Stimulated activated CD8-positive, alpha-beta memory T cell treated with anti-CD3 and anti-CD28 coated beads, Interleukin-2, amount 100 ng/mL, for 1 hour (primary cell): ENCODE measurements at places on chromosomes 1 and 21.

- no peak for DNase-seq
Observed at GRCh38 chr1:66300280-66300971, 233.5 kb upstream of the SGIP1 start.

DNA sequence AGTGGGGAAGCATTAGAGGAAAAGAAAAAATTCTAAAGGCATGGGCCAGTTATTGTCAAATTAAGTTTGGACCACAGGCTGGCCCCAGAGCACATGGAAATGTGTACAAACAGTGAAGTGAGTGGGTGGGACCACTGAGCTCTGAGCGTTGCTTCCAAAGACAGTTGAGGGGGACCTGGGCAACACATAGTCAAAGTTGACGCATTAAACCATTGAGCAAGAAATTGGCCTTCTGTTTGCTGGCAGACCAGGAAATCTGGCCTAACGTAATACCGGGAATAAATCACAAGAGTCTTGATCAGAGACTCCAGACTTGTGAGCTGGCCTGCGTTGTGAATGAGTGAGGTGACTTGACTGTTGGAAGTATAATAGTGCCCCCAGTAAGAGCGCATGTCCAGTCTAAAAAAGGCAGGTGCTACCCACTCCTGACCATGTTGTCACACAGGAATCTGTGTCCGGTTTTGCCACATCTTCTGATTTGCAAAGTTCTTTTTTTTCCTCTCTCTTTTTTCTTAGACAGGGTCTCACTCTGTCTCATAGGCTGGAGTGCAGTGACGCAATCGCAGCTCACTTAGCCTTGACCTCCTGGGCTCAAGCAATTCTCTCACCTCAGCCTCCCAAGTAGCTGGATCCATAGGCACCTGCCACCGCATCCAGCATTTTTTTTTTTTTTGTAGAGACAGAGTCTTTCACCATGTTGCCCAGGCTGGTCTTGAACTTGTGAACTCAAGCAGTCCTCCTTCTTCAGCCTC, 10.7 kb downstream of the EPHB2 start:
- DNase-seq: no peak

GRCh38 chr1:214316593-214316992, 35.6 kb downstream of the SMYD2 start:
- no peak for DNase-seq

- no peak for DNase-seq
Observed at GRCh38 chr21:37026499-37026898, 20.0 kb downstream of the RIPPLY3 start.

DNA sequence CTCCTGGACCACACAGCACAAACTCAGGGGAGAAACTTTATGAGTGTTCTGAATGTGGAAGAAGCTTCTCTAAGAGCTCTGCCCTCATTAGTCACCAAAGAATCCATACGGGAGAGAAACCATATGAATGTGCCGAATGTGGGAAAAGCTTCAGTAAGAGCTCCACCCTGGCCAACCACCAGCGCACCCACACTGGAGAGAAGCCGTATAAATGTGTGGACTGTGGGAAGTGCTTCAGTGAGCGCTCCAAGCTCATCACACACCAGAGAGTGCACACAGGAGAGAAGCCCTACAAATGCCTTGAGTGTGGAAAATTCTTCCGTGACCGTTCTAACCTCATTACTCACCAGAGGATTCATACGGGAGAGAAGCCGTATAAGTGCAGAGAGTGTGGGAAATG, 22.5 kb downstream of the ZSCAN20 start:
- DNase-seq: no peak

GRCh38 chr1:2983706-2984398, 37.4 kb upstream of the ACTRT2 start:
- DNase-seq: no peak

- DNase-seq: no peak
Observed at GRCh38 chr1:229203030-229203751, 67.7 kb upstream of the RAB4A start.

GRCh38 chr1:4916610-4917009, 262.2 kb downstream of the AJAP1 start:
- DNase-seq: no peak

DNA sequence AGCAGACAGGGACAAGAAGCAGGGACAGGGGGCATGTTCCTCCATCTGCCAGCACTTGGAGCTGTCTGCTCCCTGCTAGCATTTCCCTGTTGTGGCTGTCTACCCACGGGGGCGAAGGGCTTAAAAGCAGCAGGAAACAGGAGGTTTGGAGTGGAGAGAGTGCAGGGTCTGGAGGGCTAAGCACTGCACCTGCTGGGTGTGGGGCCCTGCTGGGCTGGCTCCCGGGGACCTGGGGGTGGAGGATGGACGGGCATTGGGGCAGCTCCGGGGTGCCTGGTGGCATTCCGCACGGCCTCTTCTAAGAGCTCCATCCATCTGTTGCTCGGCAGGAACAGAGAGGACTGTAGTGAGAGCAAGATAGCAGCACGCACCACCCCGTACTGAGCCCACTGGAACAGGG, 21.2 kb downstream of the LRRC71 start:
- no peak for DNase-seq

GRCh38 chr1:223403184-223403815, 10.1 kb downstream of the CCDC185 start:
- no peak for DNase-seq

- no peak for DNase-seq
Observed at GRCh38 chr1:230794431-230794830, 47.2 kb downstream of the CAPN9 start.

GRCh38 chr21:14495075-14495474, 51.0 kb downstream of the SAMSN1 start:
- DNase-seq: no peak

GRCh38 chr1:24902471-24902891, 27.6 kb downstream of the RUNX3 start:
- DNase-seq: no peak

GRCh38 chr1:38138498-38139233, 92.1 kb upstream of the POU3F1 start:
- DNase-seq: no peak

- no peak for DNase-seq
Observed at GRCh38 chr1:167454304-167454893, 63.9 kb downstream of the CD247 start.

- no peak for DNase-seq
Observed at GRCh38 chr1:219687779-219688178, 74.9 kb upstream of the ZC3H11B start.

DNA sequence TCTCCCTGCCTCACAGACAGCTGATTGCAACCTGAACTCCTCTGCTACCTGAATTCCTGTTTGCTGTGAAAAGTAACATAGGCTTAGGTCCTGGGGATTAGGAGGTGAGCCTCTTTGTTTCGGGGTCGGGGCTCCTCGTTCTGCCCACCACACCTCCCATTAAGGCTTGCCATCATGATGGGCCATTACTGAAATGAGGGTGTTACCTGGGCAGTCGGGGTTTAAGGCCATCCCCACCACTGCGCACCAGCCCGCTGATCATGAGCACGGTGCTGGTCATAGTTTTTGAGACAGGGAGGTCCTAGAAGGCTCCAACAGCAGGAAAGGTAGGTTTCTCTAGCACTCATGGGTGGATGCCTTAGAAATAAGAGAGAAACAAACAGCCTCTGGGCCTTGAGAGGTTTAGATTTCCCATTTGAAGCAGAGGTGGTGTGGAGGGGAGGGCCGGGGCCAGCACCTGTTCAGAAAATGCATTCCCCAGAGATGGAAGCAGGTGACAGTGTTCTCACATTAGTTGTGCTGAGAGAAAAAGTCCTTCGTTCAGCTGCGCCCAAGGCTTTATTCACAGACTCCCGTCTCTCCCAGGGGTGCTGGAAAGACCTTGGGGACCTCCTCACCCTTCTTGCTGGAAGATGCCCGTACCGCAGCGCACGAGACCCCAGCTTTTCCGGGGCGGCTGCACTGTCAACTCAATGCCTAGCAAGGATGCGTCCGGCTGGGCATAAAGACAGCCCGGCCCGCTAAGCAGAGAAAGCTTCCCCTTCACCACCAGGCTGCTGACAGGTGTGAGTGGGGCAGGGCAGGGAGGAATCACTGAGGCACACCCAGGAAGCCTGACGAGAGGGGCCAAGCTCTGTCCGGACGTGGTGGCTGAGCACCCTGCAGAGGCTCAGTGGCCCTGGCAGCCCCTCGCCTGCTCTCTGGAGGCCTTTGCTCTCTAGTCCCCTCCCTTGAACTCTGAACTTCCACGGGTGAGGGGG, 125.5 kb downstream of the PGBD5 start:
- DNase-seq: no peak

- DNase-seq: no peak
Observed at GRCh38 chr1:168057921-168058320, 78.8 kb downstream of the GPR161 start.

DNA sequence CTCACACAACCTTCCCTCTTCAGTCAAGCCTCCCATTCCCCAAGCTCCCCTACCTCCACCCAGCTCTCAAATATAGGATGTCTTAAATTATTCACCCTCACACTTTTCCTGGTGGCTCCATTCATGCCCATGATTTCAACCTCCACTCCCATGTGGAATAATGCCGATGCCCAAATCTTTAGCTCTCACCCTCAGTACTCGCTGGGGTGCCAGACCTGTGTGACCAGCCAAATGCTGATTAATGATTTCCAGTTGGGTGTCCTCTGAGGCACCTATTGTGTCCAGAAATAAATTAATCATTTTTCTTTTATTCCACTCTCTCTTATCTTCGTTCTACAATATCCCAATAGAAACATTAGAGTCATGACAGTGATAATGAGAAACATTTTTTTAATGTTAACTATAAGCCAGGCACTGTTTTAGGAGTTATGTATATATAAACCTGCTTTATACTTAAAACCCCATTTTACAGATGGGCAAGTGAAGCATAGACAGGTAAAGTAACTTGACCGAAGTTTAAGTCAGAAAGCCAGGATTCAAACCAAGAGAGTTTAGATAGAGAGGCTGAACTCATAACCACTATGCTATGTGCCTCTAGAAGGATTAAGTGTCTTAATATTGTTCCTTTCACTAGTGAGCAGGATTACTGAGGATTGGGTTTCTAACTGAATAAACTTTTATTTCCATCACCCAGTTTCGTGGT, 209.7 kb downstream of the DUSP10 start:
- DNase-seq: no peak

- no peak for DNase-seq
Observed at GRCh38 chr1:227741166-227741870, 6.1 kb downstream of the SNAP47 start.

GRCh38 chr1:147719711-147720225, 40.6 kb downstream of the GJA5 start:
- no peak for DNase-seq

GRCh38 chr1:153612111-153612754, 704 bp downstream of the S100A16 start:
- no peak for DNase-seq

GRCh38 chr1:167645140-167645541, 15.1 kb downstream of the RCSD1 start:
- no peak for DNase-seq

GRCh38 chr1:53273526-53273925, 35.2 kb upstream of the MAGOH start:
- no peak for DNase-seq

GRCh38 chr1:212091438-212092121, 56.0 kb downstream of the DTL start:
- no peak for DNase-seq

- DNase-seq: no peak
Observed at GRCh38 chr1:59738152-59738551, 76.6 kb upstream of the HOOK1 start.

DNA sequence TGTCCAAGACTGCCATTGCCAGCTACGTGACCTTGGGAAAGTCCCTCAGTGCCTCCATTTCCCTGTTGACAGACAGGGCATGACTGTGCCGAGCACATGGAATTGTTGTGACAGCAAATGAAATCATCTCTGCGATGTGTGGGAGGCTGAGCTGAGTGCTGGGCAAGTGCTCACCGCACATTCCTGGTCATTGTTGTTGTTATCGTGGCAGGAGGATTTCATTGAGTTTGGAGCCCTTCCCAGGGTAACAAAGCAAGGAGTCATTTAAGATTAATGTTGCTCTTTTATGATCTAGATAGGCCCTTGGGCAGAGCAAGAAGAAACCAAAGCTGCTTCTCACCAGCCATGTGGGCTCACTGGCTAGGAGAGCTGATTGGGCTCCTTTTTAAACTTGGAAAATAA, 39.6 kb upstream of the ITPKB start:
- DNase-seq: no peak

DNA sequence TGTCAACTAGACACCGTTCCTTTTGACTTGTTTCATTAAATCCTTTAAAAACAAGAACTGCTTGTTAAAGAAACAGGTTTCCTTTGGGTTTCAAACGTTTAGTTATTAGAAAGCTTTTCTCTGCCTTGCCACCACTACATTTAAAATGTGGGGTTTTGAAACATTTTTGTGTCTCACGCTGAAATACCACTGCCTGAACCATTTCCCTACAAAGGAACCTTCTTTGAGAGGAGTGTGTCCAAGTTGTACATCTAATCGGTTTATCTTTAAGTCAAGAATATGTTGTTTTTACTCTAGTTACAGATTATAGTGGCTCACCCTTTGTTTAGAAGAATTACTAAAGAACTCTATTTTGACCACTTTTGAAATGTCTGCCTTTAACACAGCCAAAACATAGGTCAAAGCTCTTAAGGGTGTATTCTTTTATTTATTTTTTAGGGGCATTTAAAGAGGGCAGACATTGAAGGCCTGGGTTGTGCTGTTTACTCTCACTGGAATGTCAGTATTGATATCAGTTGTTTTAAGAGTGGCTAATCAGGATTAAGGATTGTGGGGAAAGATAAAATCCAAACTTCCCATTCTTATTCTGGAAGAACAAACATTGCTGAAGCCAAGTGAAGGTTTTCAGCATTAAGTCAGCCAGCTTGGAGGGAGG, 143.4 kb downstream of the GALNT2 start:
- DNase-seq: no peak

- DNase-seq: no peak
Observed at GRCh38 chr1:110638058-110638457, 31.9 kb upstream of the KCNA2 start.

GRCh38 chr1:49251019-49251784, 474.5 kb upstream of the BEND5 start:
- DNase-seq: no peak
